ENCODE measurements at places on chromosomes 16 and 17. TPM values are rescaled to one million over a fixed set of nuclear protein-coding genes. Genes with fewer than 3 reads are reported as not detected.

The GPR142 gene
- not detected for total RNA-seq

The KRTAP4-3 gene
- not detected for total RNA-seq

The DHODH gene
- 6.3 TPM for total RNA-seq

The TP53TG3B gene
- not detected for total RNA-seq

The TPSG1 gene
- total RNA-seq: not detected

The CCDC57 gene
- total RNA-seq: 16.5 TPM

The P2RX1 gene
- not detected for total RNA-seq

The KRTAP2-1 gene
- total RNA-seq: not detected

The EME1 gene
- 5.6 TPM for total RNA-seq

The SPATA22 gene
- not detected for total RNA-seq

The KRT34 gene
- 0.35 TPM for total RNA-seq

The ZKSCAN2 gene
- total RNA-seq: 1.4 TPM

The CDRT15 gene
- total RNA-seq: not detected

The OTOA gene
- total RNA-seq: not detected

The C17orf50 gene
- total RNA-seq: not detected

The SLC47A2 gene
- total RNA-seq: 0.63 TPM

The IGSF6 gene
- total RNA-seq: not detected

The FBXL16 gene
- total RNA-seq: 1.8 TPM

The CLEC10A gene
- total RNA-seq: not detected

The SHISA6 gene
- not detected for total RNA-seq

The DVL2 gene
- 52.6 TPM for total RNA-seq

The FBXW10 gene
- 0.09 TPM for total RNA-seq

The ITGAX gene
- total RNA-seq: not detected

The PIGS gene
- 55.8 TPM for total RNA-seq

The ASPA gene
- not detected for total RNA-seq

The TPPP3 gene
- total RNA-seq: 0.19 TPM

The ZACN gene
- total RNA-seq: not detected

The TVP23A gene
- total RNA-seq: not detected

The SRL gene
- not detected for total RNA-seq

The KPNB1 gene
- total RNA-seq: 276 TPM

The SLC13A2 gene
- total RNA-seq: not detected

The ELAC2 gene
- 83.4 TPM for total RNA-seq

The ARL5C gene
- not detected for total RNA-seq

The HEATR9 gene
- not detected for total RNA-seq

The PROCA1 gene
- 0.21 TPM for total RNA-seq

The PDE6G gene
- not detected for total RNA-seq

The KCNG4 gene
- total RNA-seq: not detected

Data from airway epithelial cell (primary cell).